ENCODE measurements at places on chromosomes 5 and 9. TPM values are rescaled to one million over a fixed set of nuclear protein-coding genes. Genes with fewer than 3 reads are reported as not detected.

Gene FAM153A
- not detected for total RNA-seq

Gene ADAMTS12
- 0.92 TPM for total RNA-seq

Gene TMOD1
- total RNA-seq = 1.9 TPM

Gene FBXL7
- total RNA-seq = 3.9 TPM

Gene ZNF454
- not detected for total RNA-seq

DNA sequence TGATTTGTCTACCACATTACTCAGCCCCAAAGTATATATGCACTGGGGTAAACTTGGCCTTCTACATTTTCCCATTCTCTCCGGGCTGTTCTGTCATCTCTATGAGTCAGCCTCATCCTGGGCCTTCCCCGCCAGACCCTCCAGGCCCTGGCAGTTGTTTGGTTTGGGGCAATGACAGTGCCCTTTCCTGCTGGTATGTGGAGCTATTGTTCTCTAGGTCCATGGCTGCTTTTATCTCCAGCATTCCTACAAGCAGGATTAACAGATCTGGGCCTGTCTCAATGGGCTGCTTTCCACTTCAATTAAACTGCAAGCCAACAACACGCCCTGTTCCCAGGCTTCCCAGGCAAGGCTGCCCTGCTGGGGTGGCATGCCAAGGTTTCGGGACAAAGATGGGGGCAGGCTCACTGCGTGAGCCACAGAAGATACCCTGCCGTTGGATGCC lies 136.4 kb downstream of the SLIT3 start:
- no peak for DNase-seq

DNA sequence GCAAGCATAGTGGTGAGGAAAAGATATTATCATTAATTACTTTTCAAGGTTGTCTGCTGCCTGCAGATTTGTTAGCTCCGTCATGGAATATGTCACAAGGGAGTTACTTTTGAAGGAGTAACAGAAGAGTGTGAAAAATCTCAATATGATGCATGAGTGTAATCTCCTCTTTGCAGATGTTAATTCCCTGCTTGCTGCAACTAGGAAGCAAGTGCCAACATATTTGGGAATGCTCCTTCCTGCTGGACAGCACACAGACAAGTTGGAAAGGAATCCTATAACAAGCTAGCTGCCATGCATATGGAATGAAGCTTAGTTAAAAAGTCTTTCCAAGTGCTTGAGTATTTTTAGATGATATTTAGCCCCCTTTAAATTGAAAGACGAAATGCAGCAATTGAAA lies 2023.6 kb upstream of the CDH6 start:
- DNase-seq = peak; percentile 95

- DNase-seq = no peak
These were observed 94.7 kb upstream of the SAP30L start for GRCh38 chr5:154351141-154351540.
